ENCODE measurements at places on chromosomes 7 and 10. TPM values are rescaled to one million over a fixed set of nuclear protein-coding genes. Genes with fewer than 3 reads are reported as not detected.

ERVW-1 gene
- not detected for total RNA-seq

SLC35G1 gene
- 6.3 TPM for total RNA-seq

PRKCQ gene
- total RNA-seq, result not detected

FAM204A gene
- total RNA-seq, result 62.3 TPM

IFIT3 gene
- 19.9 TPM for total RNA-seq

ENTPD1 gene
- 1.2 TPM for total RNA-seq

HOXA5 gene
- total RNA-seq, result not detected

KNDC1 gene
- total RNA-seq, result not detected

CCL24 gene
- not detected for total RNA-seq

TPST1 gene
- total RNA-seq, result 26.8 TPM

UBE2H gene
- 143 TPM for total RNA-seq

AKR1C2 gene
- not detected for total RNA-seq

FGL2 gene
- total RNA-seq, result 0.16 TPM

NPY4R gene
- total RNA-seq, result not detected
